H4 (cell line): ENCODE measurements at places on chromosomes 12 and 14. TPM values are rescaled to one million over a fixed set of nuclear protein-coding genes. Genes with fewer than 3 reads are reported as not detected.

Gene GPR162
- total RNA-seq = 8.5 and 13.8 TPM in 2 replicates

Gene HOXC9
- 2.4 and 5.6 TPM in 2 replicates for total RNA-seq

Gene PTPRO
- total RNA-seq = 1.2 and 1.7 TPM in 2 replicates

DNA sequence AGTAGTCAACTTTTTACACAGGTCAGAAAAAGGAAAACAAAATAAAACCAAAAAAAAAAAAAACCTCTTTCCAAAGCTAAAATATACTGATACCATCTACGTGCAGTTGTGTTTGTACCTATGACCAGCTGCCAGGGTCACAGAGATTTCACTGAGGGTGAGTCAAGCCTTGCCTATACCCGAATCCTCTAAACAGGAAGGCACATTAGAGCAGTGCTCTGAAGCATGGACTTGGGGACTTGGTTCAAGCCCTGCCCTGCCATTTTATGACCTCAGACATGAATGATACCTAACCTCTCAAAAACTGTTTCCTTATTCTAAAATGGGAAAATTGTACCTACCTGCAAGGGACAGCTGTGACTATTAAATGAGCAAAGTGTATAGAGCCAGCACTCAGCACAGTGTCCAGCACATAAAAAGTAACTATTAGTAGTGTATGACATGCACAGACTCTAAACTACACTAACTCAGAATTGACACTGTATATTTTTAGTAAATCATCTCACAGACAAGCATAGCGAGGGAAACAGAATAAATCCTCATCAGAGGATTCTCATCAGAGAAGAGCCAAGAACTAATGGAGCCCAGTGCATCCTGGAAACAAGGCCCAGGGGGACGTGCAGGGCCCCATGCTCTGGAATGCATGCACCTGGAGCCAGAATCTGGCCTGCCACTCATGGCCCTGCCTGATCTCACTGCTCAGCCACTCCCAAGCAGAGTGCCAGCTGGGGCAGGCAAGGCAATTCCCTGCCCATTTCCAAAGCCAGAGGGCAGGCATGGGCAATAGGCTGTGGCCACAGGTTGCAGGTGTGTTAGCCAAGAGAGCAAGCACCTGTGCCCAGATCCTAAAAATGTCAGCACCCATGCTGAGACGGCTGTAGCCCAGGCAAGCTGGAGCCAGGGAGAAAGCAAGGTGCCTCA lies 57.0 kb downstream of the NT5DC3 start:
- no peak for DNase-seq

DNA sequence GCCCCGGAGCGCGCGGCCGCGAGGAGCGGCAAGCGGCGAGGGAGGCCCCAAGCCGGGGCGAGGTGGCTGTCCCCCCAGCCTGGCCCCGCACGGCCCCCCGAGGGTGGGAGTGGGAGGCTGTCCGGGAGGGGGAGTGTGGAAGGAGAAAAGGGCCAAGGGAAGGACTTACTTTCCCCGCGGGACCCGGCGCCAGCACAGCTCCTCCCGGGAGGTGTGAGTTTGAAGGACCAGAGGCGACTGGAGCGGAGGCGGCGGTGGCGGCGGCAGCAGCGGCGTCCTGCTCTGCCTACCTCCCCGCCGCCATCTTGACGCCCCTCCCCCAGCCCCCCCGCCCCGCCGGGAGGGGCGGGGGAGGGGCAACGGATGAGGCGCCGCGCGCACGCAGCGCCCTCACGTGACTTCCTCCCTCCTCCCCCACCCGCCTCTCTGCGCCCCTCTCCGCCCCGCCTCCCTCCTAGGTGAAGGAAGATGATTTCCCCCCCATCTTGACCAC lies at the start of gene SBNO1:
SBNO1 (minus strand) TSS at position 316 of the 493 bp plus-strand sequence. CDS start 14,406 bp downstream, outside the sequence.
- peak; percentile 75 for DNase-seq

- DNase-seq = no peak
Measured at GRCh38 chr12:67671892-67672291, 23.3 kb downstream of the DYRK2 start.

- DNase-seq = no peak
Measured at GRCh38 chr14:24055971-24056799, 4.4 kb downstream of the CARMIL3 start.

DNA sequence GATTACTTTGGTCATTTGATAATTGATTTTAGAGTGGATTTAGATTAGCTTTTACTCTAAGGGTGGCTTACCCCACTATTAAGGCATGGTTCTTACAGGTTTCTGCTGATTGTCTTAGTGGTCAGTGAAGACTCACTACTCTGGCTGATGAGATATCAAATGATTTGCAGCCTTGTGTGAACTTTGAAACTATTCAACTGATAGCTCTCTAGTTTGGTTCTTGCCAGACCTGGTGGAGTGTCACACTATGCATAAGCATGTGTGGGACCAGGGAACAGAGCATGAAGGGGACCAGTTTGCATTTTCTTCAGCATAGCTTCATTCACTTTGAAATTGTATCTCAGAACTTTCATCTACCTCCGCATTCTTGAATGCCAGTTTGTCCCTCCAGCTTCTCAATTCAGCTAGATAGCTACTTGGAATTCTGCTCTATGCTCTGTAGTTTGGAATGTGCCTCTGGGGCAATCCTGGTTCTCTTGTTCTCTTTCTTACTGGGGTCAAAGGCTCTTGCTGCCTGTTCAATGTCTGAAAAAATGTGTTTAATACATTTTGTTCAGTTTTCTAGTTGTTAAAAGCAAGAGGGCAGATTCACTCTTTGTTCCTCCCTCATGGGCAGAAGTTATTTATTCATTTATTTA lies 12.7 kb downstream of the SCYL2 start:
- no peak for DNase-seq

DNA sequence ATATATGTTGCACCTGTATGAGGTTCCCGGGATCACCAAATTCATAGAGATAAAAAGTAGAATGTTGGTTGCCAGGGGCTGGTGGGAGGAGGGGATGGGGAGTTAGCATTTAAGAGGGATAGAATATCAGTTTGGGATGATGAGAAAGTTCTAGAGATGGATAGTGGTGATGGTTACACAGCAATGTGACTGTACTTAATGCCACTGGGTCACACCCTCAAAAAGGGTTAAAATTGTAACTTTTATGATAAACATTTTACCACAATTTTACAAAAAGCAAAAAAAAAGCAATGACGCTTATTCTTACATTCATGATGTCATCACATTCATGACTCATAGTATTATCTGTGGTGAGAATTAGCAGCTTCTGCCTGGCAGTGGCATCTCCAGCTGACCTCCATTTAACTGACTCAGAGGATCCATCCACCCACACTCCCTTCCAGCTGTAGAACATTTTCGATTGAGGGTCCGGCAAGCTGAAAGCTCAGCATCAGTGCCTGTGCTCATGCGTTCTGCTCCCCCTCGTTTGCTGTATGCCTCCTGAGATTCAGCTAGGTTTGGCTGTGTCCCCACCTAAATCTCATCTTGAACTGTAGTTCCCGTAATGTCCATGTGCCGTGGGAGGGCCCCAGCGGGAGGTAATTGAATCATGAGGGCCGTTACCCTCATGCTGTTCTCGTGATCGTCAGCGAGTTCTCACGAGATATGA lies 64.8 kb upstream of the TMEM260 start:
- no peak for DNase-seq

- peak; percentile 68 for DNase-seq
Measured at GRCh38 chr12:112418608-112419296, at the start of gene PTPN11. PTPN11 (plus strand) TSS chr12:112418947; CDS start chr12:112419112, 165 bp downstream.

DNA sequence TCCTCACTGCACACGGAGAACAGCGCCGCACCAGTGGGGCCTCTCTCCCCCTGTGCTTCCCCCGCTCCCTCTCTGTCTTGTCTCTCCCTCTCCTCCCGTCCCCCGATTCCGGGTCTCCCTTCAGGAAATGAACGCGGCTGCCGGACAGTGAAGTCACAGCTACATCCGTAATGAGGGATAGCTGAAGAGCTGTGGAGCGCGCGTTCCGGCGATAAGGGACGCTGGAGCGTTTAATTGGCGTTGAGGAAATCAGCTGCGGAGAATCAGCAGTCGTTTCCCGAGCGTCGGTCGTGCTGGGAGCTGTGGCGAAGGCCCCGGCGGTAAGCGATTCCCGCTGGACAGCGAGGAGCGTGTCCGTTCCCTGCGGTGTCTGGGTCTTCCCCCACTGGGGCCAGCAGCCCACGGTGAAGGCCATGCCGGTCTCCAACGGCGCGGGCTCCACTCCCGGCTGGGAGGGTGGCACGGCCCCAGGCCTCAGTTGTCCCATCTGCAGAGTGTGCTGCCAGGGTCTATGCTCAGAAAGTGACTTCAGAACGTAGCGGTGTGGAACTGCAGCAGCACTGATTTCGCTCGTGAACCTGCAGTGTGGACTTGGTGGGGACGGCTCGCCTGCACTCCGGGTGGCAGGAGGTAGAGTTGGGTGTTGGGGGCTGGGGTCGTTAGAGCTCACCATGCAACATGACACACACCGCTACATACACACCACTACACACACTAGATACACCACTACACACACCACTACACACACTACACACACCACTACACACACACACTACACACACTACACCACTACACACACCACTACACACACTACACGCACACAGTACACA lies 10.9 kb downstream of the NOC4L start:
- no peak for DNase-seq

DNA sequence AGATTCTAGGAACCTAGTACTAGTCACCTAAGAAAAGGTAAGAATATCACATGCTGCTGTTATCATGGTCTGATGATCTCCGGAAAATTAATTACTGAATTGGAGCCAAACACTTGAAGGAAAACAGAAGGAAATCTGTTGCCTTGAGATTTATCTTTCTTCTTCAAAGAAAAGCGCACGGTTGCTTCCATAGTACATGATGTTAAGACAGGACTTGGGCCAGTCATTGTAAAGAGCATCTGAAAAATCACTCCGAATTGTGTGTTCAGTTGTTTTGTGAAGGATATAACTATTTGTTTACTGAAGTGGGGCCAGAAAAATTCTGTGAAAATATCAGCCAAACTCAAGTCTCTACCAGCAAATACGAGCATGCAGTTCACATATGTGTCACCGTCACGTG lies 134.9 kb upstream of the FOXN3 start:
- DNase-seq = no peak
